ENCODE measurements at places on chromosomes 11 and 22. TPM values are rescaled to one million over a fixed set of nuclear protein-coding genes. Genes with fewer than 3 reads are reported as not detected.

DNA sequence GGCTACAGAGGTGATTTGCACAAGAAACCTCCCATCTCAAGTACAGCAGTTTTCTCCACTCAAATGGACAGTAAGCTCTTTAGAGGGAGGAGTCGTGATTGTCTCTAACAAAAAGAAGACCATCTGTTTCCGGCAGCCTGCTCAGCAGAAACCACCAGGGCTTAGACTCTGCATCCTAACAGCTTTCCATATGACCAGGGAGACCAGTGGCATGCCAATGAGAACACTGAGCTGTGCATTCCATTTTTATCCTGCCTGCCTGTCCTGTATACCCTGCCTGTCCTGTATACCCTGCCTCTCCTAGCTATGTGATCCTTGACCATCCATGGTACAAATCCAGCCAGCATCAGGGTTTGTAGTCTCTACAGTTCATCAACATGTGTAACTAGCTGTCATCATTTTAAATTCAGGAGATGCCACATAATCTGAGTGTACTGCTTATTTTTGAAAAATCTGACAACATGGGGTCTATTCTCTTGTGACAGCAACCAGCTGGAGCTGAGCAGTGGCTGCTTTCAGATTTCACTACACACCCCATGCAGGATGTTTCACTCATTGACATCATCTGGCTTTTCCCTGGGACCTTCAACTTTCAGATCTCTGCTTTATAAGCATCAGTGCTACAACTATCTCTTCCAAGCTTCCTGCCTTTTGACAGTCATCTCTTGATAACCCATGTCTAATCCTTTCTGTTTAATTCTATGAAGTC lies 50.5 kb upstream of the POU2AF2 start:
- peak; percentile 70 for DNase-seq

DNA sequence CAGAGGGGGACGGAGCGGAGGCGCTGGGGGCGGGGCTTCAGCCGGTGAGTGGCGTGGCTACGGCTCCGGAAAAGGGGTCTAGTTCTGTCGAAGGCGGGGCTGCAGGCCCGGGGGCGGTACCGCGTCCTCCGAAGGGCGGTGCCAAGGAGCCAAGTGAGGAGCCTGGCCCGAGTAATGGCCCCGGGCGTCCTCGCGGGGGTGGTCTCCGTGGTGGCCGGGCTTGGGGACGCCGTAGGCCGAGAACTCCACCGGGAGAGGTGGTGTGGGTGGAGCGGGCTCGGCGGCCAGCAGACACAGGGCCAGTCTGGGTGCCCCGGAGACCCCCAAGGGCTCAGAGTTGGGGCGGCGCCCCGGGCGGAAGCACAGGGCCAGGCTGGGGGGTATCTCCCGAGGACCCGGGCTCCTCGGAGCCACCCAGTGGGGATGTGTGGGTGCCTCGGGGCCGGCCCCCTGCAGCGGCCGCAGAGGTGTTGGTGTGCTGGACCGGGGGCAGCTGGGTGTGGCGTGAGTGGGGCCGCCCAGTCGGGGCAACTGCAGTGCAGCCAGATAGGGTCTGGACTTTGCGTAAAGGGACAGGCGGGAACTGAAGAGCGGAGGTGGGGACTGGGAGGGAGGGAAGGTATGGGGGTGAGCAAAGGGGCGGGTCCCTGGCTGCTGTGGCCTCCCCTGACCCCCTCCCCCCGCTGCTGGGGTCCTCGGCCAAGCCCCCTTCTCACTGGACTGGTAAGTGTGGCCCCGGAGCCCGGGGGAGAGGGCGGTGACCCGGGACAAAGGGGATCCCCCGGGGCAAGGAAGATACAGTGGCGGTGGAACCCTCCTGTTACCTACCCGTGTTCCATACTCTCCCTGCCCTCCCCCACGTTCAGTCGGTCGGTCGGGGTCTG lies 838 bp downstream of the FKBP2 start:
- DNase-seq: no peak

- DNase-seq: no peak
Observed at GRCh38 chr22:23823331-23823791, 15.4 kb downstream of the DERL3 start.

Gene RASGRP2
- polyA plus RNA-seq: 10.7 TPM

DNA sequence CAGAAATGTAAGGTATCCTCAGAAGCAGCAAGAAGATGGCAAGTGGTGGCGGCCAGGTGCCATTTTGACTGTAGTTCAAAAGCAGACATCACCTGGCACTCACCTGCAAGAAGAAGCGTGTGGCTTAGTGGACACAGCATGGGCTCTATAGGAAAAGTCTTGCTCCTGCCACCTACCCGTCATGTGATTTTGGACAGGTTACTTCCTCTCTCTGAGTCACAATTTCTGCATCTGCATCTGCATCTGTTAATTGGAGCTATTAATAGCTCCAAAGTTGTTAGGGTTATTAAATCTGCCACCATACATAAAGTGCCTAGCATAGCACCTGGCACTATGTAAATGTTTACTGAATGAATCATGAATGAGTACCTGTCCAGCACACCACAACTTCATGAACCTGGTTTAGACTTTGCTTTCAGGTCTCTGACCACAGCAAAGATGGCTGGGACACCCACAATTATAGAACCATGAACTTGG lies 16.8 kb downstream of the RAB30 start:
- no peak for DNase-seq

DNA sequence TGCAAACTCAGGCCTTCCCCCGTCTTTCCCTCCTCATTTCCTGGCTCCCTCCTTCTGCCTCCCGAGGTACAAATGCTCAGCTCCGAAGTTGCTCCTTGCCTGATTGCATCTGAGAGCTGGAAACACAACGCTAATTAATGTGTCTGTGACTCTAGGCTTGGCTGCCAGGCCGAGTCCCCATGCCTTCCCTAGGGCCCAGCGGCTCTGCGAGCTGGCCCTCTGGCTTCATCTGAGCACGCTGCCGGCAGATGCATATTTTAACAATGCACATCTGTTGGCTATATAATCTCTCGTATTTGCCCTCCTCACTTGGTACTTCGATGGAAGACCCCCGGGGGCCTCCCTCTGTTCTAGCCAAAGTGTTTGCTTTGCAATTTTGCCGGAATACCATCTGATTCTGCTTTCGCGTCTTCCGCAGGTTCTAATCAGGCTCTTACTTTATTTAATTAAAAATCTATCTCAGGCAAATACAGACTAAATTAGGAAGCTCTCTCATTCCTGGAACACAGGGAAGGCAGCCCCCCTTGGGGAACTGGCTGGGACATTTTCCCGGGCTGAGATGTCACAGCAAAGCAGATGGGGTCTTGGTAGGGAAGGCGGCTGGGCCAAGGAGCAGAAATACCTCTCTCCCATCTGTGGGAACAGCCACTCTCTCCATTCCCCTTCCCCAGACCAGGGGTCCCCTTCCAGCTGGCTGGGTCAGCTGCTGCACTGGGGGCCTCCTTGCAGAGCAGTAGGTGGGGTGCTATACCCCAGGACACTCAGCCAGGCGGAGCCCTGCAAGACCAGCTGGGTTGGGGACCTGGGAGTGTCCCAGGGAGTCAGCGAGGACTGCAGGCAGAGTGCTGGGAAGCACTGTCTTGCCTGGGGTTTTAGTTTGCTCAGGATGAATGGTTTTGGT lies 162.8 kb downstream of the ST3GAL4 start:
- DNase-seq: no peak

- DNase-seq: peak; percentile 87
Observed at GRCh38 chr11:57597916-57598830, 688 bp downstream of the SERPING1 start.

DNA sequence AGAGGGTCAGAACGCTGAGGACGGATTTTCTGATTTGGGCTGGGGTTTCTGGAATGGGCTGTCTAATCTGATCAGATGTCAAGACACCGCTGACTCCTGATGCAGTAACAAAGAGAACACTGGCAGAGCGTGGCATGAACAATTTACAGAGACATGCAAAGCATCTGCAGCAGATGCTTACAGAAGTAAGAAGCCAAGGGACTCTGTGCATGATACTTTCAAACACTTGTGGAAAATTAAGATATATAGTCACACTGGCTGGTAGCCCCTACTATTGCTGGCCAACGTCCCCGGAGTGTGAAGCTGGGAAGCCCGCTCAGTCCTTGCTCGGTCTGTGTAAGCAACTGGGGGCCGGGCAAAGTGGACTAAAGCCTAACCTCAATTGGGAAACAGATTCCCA lies 903.7 kb downstream of the BRD1 start:
- no peak for DNase-seq

Gene MMP13
- 0.06 TPM for polyA plus RNA-seq

DNA sequence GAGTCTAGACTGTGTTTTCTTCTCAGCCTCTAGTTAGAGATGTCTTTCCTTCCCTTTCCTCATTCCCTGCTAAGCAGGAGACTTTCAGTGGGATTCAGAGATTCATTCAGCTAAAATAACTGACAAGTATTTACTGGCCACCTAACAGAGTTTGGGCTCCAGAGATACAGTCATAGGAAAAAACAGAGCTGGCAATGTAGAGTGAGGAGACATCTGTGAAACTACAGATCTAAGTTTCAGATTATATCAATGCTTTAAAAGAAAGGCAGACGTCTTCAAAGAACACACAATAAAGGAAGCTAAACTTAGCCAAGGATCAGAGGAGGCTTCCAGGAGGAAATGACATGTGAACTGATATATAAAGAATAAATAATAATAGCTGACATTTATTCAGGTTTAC lies 355.6 kb upstream of the DDI1 start:
- DNase-seq: no peak

DNA sequence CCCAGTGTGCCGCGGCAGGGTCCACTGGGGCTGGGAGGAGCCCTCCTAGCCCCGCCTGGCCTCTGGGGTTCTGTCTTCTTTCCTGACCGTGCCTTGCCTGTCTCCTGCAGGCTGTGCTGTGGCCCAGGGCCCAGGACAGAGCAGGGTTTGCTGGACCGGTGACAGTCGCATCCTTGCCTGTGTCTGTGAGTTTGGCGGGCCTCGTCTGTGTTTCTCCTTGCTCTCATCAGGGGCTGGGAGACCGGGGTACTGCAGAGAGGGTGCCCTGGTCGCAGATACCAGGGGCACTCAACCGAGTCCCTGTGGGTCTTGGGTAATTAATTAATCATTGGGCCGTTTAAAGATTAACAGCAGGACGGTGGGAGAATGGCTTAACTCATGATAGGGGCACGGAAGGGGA lies 29.9 kb downstream of the RPL3 start:
- DNase-seq: no peak
